ENCODE measurements at places on chromosomes 4 and X. TPM values are rescaled to one million over a fixed set of nuclear protein-coding genes. Genes with fewer than 3 reads are reported as not detected.
A peak's percentile ranks its signal among the peaks of the same experiment; 100 is the strongest.

DNA sequence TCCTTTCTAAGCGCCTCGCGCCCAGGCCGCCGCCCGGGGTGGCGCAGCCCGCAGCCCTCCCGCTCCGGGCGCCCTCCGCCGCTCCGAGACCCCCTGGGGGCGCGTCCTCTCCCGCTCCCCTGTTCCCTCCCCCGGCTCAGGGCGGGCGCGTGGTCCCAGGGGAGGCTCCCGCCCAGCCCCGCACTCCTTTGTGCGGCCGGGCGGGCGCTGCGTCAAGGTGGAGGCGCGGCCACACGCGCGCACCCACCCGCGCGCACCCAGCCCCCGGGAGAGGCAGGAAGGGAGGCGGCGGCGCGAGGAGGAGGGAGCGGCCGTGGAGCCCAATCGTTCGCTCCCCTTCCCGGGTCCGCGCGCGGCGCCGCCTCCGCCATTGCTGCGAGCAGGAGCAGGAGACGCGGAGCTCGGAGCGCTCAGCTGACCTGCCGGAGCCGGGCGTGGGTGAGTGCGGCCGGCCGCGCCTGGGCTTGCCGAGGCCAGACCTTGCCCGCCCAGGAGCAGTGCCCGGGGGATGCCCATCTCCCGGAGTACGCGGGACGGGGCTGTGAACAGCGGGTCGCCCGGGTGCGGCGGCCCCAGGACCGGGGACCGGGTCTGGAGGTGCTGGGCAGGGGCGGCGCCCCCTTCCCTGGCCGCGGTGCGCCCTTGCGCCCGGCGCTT is at the start of gene NSG1:
Gene NSG1 (plus strand): TSS at position 367 of the 657 bp plus-strand sequence. CDS start 528 bp downstream, outside the sequence.
- peak; percentile 56 for DNase-seq

DNA sequence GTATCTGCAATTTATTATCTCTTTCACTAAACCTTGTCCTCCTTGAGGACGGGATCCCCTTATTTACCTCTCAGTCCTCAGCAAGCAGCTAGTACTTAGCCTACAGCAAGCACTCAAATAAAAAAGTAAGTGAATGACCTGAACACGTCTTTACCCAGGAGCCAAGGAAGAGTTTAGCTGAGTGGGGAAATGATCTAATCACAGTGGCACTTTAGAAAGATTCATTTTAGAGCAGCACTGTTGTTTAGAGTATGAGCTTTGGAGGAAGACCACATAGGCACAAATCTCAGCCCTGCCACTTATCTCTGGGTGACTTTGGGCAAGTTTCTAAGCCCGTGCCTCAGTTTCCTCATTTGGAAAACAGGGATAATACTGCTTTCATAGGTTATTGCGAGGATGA is 2.7 kb downstream of the FAM120C start:
- peak; percentile 8 for DNase-seq

The TEC gene
- 0.24 TPM for total RNA-seq

- DNase-seq = no peak
Observed at GRCh38 chrX:13985697-13986435, 43.8 kb downstream of the GEMIN8 start.

GRCh38 chr4:89056292-89056952 is 563 bp downstream of the FAM13A start:
- no peak for DNase-seq

DNA sequence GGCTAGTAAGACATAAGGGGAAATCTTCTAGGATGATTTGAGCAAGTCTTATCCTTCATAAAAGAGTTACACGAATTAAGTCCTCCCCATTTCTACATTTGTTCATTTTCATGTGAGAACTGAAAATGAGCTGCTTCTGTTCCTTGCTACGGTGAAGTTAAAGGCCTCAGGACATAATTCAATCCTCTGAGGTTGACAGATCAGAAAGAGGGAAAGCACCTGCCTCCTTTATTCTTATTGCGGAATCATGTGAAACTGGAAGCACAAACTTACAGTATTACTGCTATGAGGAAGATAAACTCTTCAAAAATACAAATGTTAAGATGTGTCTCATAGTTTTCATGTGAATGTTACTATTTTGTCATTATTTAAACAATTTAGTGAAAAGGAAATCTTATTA is 395.3 kb downstream of the STPG2 start:
- DNase-seq = no peak

DNA sequence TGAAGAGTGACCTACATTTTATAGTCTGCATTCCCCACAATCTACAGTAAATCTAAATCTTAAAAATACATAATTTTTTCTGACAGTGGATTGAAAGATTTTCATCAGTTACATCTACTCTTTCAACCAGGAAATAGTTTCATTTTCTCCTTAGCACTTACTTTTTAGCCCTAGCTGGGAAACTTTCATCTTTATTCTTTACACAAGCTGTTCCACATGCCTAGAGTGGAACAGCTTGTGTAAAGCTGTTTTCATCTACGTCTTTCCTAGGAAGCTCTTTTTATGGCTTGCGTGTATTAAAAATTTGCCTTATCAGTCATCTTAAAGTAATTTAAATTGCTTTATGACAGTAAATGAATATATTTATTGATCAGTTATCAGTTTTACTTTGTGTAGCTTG is 40.5 kb downstream of the RBPJ start:
- no peak for DNase-seq

The PNPLA4 gene
- 2.2 TPM for total RNA-seq

The RTL5 gene
- total RNA-seq = 0.18 TPM

GRCh38 chr4:2093265-2093664 is 34.1 kb downstream of the NAT8L start:
- no peak for DNase-seq

- peak; percentile 39 for DNase-seq
Observed at GRCh38 chr4:142091085-142091513, 454.7 kb downstream of the IL15 start.

DNA sequence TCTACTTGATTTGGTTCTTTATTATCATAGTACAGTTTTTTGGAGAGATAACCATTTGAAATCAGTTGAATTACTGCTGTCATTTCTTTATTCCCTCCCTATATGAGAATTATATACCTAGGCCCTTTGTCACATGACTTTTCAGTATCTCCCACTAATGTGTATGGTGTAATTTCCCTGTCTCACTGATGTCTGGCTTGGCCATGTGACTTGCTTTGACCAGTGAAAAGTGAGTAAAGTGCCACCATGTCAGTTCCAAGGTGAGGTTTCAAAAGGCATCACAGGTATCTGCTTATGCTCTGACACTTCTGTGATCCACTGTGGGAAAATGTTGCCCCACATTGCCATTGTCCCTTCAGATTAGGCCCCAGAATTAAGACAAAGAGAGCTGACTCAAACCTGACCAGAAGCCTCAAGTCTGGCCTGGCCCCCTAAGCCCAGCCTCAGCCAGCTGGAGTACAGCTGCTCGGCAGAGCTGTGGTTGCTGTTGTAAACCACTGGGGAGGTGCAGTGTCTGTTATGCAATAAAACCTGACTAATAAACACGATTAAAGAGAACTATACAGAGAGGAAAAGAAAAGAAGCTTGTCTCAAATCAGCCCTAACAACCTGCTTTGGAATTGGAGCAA is 27.5 kb downstream of the SETD7 start:
- no peak for DNase-seq

DNA sequence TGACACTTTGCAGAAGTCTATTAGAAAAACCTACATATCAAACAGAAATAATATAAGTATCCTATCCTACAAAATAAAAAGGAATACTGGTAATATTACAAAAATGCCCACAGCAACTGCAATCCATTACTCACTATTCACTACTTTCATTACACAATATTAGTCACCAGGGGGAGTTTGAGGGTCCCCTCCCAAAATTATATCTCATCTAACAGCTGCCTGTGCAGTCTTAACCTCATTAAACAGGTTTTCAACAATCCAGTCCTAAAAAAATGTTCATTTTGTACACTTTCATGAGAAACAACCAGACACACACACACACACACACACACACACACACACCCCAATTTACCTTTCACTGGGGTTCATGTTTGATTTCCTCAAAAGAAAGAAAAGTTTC is 2.9 kb downstream of the CLOCK start:
- DNase-seq = no peak

- peak; percentile 51 for DNase-seq
Observed at GRCh38 chr4:74531963-74532794, 87.2 kb downstream of the AREG start.

GRCh38 chr4:64385220-64385619 is 24.0 kb downstream of the TECRL start:
- DNase-seq = no peak

GRCh38 chr4:47075262-47075661 is 43.9 kb downstream of the GABRB1 start:
- DNase-seq = peak; percentile 43

DNA sequence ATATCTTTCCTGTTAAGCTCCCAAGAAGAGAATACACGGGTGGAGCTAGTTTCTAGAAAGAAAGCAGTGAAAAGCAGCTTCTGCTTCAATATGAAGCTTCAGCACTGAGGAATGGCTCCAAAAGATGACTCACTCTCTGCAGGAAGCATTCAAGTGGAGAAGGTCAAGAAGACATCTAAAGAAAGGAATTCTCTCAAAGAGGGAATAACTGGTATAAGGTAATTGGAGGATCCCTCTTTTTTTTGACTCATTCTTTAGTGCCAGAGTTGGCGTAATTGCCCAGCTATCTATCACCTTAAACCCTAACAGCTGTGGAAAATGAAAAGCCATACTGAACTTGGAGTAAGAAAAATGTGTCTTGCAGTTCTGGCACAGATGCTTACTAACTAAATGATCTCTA is 3.5 kb downstream of the EDA2R start:
- DNase-seq = no peak

GRCh38 chr4:146245246-146245645 is 30.9 kb downstream of the REELD1 start:
- no peak for DNase-seq

The SLC6A14 gene
- total RNA-seq = not detected

DNA sequence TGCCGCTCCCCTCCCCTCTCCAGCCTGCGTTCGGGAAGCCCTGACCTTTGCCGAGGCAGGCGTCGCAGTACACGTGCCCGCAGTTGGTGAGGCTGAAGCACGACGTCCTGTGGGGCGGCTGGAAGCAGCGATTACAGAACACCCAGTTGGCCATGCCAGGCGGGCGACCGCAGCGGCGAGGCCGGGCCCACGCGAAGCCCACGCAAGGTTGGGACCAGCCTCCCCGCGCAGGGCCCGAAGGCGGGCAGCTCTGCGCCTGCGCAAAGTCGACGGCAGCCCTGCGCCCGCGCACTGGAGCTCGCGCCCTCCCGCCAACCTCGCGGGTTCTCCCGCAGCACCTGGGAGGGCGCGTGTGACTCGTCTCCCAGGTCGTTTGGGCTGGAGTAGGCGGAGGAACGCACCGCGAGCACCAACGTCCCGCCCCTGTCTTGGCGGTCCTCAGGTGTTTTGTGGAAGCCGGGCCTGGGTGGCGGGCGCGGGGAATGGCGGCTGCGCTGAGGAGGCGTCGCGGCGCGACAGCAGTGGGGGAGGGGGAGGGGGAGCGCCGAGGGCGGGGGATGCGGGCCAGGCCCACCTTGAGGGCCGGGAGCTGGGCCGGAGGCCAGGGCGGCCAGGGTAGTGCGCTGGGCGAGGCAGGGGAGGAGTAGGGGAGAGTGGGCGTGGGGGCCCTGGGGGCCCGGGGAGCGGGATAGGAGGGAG is at the start of gene RNF212:
Gene RNF212 (minus strand): TSS at position 254 of the 699 bp plus-strand sequence. CDS start 100 bp downstream, at position 154.
- DNase-seq = no peak

GRCh38 chr4:85039526-85039925 is 73.0 kb upstream of the WDFY3 start:
- no peak for DNase-seq

DNA sequence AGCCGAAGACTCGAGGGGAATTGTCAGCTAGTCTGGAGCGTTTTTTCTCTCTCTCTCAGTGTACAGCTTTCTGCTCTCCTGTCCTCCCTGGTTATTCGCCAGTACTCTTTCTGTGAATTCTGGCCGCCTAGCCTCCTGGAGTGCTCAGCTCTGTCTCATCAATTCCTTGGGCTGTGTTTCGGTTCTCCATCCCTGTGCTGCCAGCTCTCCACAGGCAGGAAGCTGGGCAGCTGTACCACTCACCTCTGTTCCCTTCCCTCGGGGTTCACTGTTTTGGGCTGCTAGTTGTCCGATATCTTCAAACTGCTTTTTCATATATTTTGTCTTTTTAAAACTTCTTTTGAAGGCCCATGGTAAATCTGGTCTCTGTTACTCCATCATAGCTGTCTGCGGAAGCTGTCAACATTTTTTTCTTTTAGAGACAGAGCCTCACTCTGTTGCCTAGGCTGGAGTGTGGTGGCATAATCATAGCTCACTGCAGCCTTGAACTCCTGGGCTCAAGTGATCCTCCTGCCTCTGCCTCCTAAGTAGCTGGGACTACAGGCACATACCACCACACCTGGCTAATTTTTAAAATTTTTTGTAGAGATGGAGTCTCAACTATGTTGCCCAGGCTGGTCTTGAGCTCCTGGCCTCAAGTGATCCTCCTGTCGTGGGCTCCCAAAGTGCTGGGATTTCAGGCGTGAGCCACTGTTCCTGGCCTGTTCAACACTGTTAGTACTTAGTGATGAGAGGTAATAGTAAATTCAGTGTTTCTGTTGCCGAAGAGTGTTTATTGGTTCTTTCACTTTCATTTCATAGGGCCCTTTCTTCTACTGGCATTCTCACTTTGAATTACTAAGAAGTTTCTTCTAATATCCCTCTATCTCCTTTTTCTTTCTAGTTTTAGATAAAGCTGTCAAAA is 18.6 kb downstream of the ZCCHC4 start:
- DNase-seq = no peak

DNA sequence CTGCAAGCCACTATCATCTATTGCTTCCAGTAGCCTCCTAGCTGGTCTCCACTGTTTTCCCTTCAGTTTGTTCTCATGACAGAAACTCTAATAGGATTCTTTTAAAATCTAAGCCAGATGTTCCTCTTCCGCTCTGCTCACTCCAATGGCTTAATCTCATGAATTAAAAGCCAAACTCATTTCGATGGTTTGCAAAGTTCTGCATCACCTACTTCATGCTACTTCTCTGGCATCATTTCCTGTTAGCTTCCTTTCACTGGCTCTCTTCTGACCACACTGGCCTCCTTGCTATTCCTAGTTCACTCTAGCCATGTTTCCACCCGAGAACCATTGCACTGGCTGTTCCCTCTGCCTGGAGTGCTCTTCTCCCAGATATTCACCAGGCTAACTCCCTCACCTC is 102.0 kb upstream of the LSM6 start:
- DNase-seq = no peak

The CRMP1 gene
- 17.1 TPM for total RNA-seq

DNA sequence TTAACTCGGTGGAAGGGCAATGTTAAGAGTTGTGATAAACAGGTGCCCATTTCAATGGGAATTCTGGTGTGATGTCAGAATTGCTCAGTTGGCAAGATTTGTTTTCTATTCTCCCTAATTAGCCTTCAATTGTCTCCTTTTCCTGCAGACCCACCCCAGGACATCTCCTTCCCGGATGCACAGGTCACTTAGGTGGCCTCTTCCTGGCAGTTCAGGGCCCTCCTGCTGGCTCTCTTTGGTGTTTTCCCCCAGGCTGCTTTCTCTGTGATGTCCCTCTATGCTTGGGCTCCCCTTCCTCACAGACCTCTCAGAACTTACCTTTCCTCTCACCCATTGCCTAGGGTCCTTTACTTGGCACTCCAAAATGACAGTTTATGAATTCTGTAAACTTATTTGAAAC is 126.3 kb downstream of the GPAT3 start:
- DNase-seq = no peak

GRCh38 chr4:110034026-110034393 is 121.3 kb downstream of the EGF start:
- DNase-seq = no peak

The ARAP2 gene
- 24.1 TPM for total RNA-seq
